T follicular helper cell (primary cell): ENCODE measurements at places on chromosomes 1 and 21.

- no peak for DNase-seq
These were observed 2.1 kb downstream of the PCP4L1 start for GRCh38 chr1:161260376-161261260.

GRCh38 chr1:195597891-195598290, 1010.3 kb downstream of the KCNT2 start:
- DNase-seq: no peak

DNA sequence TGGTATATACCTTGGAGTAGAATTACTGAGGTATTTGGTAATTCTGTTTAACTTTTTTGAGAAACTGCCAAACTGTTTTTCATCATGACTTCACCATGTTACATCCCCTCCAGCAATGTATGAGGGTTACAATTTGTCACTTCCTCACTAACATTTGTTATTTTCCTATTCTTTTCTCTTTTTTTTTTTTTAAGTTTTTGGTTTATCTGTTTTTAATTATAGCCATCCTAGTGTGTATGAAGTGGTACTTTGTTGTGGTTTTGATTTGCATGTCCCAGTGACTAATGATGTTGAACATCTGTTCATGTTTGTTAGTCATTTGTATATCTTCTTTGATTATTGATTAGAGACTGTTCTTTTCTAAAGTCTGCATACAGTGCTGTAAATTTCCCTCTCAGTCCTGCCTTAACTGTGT, 147.3 kb downstream of the HS2ST1 start:
- no peak for DNase-seq

GRCh38 chr1:58363585-58363984, 182.9 kb downstream of the OMA1 start:
- no peak for DNase-seq

DNA sequence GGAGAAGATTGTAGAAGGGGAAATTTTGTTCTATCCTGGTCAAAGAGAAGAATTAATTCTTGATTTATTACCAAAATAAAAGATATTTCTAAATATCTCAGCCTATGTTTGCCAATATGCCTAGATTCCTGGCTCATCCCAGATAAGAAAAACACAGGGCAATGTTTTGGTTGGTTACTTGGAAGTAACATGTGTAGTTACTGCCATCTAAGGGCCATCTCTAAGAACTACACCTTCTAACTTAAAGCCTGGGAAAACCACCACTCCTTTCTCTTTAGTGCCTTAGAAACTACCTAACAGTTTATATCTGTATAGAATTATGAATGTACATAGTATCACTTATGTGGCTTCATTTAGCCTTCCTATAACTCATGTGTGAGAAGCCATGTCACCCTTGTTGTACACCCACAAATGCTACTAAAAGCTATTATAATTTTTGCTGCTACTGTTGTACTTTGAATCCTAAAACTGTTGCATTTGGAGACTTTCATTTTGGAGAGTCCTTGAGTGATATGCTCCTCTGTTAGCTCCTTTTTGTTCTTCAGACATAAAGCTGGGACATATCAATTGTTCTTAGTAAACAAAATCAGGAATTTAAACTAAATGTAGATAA, 4.5 kb downstream of the AIM2 start:
- DNase-seq: no peak

- DNase-seq: no peak
These were observed 77.7 kb downstream of the RHOU start for GRCh38 chr1:228812961-228813360.

DNA sequence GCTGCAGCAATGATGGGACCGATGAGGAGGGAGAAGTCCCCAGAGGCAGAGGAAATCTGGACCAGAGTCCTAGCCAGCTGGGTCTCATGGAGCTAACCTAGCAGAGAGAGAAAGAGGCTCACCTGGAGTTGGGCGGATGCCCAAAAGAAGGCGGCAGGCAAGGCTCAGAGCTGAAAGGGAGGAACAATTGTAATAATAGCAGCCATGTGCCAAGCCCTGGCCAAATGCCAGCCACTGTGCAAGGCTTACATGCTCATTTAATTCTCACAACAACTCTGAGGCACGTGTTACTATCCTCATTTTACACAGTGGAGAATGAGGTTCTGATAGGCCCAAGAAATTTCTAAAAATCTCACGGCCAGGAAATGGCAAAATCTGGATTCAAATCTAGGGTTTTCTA, 50.0 kb upstream of the ZNF648 start:
- DNase-seq: no peak
